HFFc6 (cell line): ENCODE measurements at places on chromosomes 6 and 20.
A peak's percentile ranks its signal among the peaks of the same experiment; 100 is the strongest.

GRCh38 chr20:44475372-44475693 lies 341 bp upstream of the TTPAL start:
- no peak for DNase-seq

DNA sequence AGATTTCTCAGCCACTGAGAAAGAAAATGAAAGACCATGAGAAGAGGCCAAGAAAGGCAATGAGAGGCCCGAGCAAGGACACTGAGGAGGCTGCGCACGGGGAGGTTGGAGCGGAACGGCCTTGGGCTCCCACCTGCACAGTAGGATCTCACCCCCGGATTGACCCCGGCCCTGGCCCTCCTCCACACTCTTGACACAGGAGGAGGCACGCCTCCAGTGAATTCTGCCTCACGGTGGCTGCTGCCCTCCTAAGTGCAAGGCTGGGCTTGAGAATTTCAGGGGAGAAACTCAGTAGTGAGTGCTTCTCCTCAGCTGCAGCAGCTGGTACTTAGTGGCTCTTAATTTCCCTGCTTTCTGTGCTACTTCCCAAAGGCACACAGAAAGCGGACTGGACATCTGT lies 18.0 kb downstream of the MRPL14 start:
- no peak for DNase-seq

- DNase-seq: no peak
Measured at GRCh38 chr6:153069897-153070296, 61.2 kb downstream of the RGS17 start.

GRCh38 chr20:25544734-25545133 lies 40.6 kb downstream of the NINL start:
- no peak for DNase-seq

- DNase-seq: peak; percentile 18
Measured at GRCh38 chr6:147298461-147298860, 94.2 kb downstream of the STXBP5 start.

DNA sequence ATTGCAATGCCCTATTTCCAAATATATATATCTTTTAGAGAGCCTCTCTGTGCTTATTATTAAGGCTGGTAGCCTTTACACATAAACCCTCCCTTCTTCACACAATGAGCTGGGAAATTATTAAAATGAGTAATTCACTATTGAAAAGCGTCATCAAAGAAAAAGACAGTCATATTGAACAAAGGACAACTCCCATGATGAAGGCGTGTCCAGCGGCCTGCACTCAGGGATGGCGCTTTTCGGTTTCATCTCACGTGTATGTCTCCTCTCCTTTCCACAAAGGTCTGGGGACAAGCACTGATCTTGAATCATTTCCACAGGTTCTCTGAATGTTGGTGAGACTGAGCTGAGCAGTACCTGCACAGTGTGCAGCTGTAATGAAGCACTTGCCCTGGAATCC lies 3.5 kb downstream of the SERPINB9 start:
- DNase-seq: no peak

DNA sequence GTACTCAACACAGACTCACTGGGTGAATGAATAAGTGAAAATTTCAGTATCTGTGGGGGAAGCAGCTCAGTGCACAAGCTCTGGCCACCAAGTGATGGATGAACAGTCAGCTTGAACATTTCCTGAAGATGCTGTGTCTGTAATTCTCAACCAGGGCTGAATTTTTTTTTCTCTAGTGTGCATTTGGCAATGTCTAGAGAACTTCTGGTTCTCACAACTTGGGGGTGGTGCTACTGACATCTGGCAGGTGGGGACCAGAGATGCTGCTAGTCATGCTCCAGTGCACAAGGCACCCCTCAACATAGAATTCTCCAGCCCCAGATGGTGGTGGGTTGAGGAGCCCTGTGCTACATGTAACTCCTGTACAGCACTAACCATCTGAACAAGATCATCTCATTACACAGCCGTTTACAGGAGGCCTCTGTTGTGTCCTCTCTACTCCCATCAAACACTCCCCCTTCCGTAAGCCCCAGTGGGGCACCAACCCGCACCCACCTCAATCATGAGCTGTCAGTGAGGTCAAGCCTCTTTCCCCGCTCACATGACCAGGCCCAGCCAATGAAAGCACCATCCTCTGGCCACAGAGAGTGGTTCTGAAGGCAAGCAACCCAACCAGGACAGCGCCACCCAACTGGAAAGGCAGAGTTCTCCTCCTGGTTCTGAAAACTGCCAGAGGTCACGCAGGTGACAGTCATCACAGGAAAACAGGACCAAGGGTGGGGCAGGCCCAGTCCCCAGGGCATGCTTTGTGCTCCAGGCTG lies 103.9 kb upstream of the PMEPA1 start:
- DNase-seq: no peak

DNA sequence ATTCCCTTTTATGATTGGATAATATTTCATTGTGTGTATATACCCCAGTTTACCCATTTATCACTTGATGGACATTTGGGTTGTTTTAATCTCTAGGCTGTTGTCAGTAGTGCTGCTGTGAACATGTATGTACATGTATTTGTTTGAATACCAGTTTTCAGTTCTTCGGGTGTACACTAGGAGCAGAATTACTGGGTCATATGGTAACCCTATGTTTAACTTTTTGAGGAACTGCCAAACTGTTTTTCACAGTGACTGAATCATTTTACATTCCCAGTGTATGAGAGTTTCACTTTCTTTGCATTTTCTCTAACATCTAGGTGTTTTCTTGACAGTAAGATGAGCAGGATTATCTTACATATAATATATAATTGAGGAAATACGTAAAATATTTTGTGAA lies 44.7 kb upstream of the ADIG start:
- DNase-seq: peak; percentile 78

DNA sequence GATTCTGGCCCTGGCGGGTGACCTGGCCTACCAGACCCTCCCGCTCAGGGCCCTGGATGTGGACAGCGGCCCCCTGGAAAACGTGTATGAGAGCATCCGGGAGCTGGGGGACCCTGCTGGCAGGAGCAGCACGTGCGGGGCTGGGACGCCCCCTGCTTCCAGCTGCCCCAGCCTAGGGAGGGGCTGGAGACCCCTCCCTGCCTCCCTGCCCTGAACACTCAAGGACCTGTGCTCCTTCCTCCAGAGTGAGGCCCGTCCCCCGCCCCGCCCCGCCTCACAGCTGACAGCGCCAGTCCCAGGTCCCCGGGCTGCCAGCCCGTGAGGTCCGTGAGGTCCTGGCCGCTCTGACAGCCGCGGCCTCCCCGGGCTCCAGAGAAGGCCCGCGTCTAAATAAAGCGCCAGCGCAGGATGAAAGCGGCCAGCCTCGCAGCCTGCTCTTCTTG lies 868 bp upstream of the SLC2A4RG start:
- DNase-seq: no peak

DNA sequence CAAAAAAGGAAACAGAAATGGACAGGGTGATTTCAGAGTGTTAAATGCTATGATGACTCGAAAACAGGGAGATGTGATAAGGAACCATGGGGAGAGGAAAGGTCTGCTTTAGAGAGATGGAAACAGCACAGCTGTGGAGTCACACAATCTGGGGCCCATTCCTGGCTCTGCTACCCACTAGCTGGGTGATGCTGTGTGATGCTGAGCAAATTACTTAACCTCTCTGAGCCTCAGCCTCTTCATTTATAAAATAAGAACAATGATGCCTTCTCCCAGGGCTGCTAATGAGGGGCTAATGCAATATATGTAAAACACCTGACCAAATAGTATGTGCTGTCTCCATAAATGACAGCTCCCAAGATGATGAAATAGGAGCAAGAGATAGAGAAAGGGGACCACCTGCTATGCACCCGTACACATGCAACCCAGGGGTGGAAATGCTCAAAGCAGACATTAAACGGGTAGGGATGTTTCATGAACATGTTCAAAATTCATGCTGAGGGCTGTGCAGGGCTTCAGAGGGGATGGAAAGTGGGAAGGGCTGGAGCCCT lies 27.7 kb downstream of the MDGA1 start:
- no peak for DNase-seq

- DNase-seq: no peak
Measured at GRCh38 chr20:3659492-3660261, 3.5 kb downstream of the GFRA4 start.

- no peak for DNase-seq
Measured at GRCh38 chr20:12860619-12861247, 148.0 kb upstream of the SPTLC3 start.

DNA sequence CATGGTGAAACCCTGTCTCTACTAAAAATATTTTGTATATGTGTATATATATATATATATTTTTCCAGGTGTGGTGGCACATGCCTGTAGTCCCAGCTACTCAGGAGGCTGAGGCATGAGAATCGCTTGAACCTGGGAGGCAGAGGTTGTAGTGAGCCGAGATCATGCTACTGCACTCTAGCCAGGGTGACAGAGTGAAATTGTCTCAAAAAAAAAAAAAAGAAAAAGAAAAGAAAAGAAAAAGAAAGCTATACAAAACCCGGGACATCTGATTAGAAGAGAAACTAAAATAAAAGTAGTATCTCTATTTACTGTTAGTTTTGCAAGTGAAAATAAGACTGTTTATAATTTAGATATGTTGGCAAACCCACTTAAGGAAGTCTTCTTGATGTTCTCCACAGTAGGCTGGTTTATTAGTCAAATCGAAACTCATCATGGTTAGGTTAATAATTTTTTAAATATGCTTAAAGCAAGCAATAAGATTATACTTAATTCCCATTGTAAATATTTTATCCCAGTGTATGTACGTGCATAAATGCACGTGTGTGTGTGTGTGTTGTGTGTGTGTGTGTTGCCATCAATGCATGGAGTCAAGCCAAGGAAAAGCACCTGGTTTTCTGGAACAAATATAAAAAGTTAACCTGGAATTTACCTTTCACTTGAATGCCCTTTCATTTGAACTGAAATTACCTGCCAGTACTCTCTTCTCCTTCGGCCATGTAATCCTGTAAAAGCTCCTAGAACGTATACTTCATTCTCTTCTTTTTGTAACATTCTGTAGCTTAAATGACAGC lies 7.1 kb downstream of the VNN2 start:
- no peak for DNase-seq

- no peak for DNase-seq
Measured at GRCh38 chr20:7703551-7703961, 236.7 kb downstream of the HAO1 start.

GRCh38 chr6:3625149-3625979 lies 126.1 kb downstream of the PXDC1 start:
- DNase-seq: no peak

GRCh38 chr6:150293423-150294173 lies 75.2 kb upstream of the IYD start:
- DNase-seq: peak; percentile 54

GRCh38 chr6:30814146-30815040 lies 69.9 kb upstream of the DDR1 start:
- DNase-seq: peak; percentile 73

DNA sequence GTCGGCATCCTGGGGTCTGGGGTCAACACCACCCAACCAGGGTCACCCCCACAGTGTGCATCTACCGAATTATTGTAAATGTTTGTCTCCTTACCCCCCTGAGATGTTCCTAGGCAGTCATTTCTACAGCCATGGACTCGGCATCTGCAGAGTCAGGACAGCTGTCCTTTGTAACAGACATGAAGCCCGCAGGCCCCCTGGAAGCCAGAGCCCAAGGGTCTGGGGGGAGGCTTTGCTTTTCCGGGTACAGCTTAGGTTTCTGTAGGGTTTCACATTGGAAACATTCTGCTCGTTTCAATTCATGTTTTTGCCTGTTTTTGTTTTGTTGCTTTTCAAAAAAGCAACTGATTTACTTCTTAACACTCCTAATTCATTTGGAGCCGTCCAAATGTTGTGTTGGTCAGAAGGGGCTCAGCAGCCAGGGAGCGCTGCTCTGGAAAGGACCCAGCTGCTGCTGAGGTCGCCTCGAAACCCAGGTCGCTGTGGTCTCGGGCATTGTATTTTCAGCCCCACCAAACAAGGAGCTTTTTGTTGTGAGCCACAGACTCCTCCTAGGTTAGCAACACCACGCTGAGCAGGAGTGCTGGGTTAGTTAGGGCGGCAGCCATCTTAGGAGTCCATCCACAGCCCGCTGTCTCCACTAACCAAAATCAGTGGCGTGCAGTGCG lies 160.4 kb downstream of the TMEM242 start:
- no peak for DNase-seq

GRCh38 chr6:144064402-144065212 lies 30.8 kb downstream of the SF3B5 start:
- DNase-seq: no peak

DNA sequence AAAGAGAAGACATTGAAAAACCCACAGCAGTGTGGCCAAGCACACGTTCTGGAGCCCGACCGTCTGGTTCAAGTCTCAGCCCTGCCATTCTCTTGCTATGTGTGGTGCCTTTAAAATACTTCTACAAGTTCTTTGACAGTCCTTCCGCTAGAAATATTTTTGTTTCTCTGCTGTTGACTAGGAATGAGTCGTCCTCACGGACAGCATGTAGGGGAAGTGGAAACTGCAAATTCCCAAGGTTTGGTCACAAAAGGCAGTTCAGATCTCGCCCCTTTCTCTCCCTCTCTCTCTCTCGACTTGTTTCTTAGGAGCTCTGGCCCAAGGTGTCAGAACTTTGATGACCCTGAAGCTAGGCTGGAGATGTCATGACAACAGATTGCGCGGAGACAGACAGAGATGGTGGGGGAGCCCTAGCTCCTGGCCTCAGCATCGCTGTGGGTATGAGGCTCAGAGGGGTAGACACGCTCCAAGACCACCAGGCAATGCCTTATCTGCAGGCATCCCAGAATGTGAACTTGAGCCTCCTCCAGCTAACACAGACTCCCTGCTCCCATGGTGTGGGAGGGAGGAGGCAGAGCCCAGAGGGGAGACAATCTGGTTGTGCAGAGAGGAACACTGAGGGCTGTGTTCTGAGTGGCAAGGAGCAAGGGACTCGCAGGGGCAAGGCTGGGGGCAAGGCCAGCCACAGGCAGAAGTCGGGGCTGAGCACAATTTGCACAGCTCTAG lies 368.9 kb upstream of the SULF2 start:
- no peak for DNase-seq

DNA sequence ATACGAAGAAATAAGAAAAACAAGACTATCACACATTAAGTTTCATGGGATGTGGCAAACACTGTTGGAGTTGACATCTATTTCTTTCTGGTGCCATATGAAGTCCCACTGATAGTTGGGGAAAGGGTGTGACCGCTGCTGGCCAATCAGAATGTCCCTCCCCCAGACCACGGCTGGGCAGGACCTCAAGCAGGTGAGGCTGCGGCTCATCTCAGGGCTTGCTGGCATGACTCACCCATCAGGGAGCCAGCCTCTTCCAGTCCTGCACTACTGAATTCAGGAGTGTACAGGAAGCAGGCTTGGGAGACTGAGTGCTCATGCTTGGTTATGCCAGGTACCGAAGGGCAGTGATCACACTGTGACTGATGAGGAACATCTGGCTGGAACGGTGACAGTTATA lies 18.9 kb downstream of the PREP start:
- no peak for DNase-seq

DNA sequence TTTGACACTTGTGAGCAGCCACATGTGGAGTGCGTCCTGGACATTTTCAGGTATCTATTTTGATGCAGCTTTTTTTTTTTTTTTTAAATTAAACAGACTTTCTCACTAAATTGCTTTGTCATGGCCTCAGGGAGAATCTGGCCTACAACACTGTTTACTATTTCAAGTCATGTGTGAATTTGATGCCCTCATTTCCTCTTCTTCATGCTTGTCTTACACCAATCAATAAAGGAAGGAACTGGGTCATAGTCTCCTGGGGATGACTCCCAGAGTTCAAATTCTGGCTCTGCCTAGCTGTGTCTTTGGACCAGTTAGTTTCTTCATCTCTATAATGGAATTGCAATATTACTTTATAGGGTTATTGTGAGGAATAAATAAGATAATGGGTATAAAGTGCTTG lies 554.1 kb downstream of the PRKN start:
- DNase-seq: no peak

- DNase-seq: no peak
Measured at GRCh38 chr6:79031821-79032590, 46.0 kb downstream of the PHIP start.

GRCh38 chr6:134020071-134020470 lies 32.4 kb downstream of the SLC2A12 start:
- DNase-seq: no peak
